Stimulated activated CD8-positive, alpha-beta memory T cell treated with anti-CD3 and anti-CD28 coated beads, Interleukin-4, amount 100 ng/mL, for 1 hour (primary cell): ENCODE measurements at places on chromosomes 6 and 20.

GRCh38 chr6:116929825-116930224 is 52.8 kb downstream of the RFX6 start:
- DNase-seq: no peak

GRCh38 chr6:76418560-76419223 is 346.2 kb upstream of the IMPG1 start:
- DNase-seq: no peak

DNA sequence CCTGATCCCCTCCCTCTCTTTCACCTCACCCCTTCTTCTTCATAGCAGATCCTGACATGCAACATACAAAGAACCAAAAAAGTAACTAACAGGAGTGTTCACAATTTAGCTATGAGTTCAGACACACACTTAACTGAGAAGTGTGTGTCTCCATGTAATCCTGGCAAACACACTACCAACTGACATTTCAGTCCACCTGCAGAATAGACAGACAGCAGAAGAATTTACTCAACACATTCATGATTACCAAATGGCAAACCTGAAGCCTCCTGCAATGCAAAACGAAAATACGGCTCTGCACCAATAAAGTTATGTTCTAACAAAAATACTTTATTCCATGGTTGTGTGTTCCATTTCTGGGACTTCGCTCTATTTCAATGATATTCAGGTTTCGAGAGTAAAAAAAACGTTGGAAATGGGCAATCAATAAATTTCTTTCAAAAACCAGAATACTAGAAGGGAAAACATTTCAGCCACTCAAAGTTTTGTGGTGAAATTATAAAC is 2.6 kb downstream of the BACH2 start:
- no peak for DNase-seq

DNA sequence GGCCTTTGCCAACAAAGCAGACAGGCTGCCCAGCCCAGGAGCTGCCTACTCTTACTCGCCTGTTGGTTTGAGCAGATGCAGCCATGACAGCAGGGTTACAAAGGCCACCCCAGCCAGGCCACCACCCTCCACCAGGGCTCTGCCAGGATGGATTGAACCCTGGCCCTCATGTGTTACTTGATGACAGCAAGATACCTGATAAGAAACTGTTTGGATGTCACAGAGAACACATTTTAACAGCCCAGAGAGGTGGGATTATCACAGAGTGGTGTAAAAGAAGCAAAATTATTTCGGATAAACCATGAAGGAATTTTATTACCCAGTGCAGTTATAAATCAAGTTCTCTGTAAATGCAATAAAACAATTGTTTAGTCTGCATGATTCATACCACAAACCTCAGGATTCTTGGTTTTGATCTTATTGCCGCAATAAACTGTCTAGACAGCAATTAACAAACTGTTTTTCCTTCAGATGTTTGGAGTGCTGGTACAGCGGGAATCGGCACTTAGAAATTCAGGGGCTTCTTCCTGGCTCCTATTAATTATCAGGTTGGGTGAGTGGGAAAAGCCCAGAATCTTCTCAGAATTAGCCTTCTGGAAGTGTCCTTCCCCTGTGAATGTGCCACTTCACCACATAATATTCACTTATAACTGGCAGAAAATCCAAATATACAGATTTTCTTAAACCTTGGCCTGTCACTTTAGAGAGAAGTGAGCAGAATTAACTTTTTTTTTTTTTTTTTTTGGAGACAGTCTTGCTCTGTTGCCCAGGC is 58.0 kb upstream of the SALL4 start:
- DNase-seq: no peak

DNA sequence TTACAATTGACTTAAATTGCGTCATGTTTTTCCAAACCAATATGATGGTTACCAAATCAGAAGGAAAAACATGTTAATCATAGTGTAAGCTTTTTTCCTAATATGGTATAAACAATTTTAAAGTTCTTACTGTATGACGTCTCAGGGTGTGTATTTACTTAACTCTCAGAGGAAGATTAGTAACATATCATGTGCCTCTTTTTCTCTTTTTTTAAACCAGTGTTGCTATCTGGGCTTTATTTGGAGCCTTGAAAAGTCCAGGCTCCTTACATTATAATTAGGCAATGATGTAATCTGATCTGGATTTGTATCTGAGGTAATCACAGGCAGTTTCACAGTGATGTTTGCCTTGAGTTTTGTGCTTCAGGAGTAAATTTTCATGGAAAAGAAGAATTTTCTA is 20.4 kb upstream of the RAB23 start:
- no peak for DNase-seq

GRCh38 chr6:111266276-111266675 is 179.0 kb downstream of the SLC16A10 start:
- no peak for DNase-seq

DNA sequence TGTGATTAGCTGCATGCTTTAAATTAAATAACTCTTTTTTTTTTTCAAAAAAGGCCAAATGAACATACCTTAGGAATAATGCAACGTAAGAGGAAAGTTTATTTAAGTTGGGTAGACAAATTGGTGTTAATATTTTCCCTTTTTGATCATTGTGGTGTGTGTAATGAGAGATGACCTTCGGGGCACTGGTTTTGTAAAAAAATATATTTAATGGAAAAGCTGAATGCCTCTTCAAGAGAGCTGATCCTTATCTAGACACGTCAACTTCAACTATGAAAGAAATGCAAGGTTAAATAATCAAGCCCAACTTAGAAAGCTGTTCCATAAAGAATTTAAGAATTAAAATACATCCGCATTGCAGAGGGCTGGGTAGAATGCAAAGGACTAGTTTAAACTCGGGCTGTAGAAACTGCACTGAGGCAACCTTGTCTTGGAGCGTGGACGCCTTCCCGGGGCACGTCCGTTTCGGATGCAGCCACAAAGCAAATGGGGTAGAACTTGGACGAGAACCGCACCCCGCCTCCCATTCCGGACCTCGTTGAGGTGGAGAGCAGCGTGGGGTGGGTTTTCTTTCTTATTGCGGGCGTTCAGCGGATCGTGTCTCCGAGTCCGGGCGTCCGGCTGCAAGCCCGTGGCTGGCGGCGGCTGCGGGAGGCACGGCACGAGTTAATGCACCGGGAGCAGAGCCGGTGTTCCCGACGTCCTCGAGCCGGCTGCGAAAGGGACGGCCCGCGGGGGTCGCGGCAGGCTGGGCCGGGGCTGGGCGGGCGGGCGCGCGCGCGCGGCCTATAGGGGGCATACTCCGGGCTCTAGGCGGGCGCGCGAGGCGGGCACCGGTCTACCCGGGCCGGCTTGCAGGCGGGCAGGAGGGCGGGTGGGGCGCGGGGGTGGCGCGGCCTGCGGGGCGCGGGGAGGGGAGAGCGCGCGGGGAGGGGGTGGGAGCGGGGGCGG is 1.9 kb downstream of the JARID2 start:
- DNase-seq: peak; percentile 43

DNA sequence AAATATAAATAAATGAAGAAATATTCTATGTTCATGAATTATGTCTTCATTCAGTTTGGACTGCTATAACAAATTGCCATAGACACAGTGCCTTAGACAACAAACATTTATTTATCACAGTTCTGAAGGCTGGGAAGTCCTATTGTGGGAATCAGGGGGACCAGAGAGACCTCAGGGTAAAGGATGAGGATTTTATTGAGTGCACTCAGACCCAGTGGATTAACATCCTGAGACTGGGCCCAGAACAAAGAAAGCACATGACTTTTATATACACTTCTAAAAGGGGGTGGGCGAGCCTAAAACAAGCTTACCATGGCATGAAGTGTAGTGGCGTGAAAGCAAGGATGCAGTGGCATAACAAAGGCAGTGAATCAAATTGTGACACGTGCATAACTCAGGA is 26.9 kb upstream of the CBLN4 start:
- no peak for DNase-seq

DNA sequence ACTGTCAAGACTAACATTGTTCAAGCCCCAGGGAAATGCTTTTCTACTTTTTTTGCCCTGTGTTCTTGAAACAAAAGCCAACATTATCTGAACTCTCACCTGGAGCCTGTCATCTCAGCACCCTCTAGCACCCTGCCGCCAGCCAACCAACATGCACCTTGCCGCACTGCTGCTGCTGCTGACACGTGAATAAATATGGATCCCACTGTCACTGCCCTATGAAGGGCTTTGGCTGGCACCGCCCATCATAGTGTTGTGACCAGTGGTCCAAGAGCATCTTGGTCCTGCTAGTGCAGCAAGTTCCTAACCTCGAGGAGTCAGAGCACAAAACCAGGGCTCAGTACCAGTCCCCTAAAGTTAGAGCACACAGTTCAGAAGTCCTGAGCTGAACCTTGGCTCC is 41.6 kb downstream of the CENPW start:
- no peak for DNase-seq

DNA sequence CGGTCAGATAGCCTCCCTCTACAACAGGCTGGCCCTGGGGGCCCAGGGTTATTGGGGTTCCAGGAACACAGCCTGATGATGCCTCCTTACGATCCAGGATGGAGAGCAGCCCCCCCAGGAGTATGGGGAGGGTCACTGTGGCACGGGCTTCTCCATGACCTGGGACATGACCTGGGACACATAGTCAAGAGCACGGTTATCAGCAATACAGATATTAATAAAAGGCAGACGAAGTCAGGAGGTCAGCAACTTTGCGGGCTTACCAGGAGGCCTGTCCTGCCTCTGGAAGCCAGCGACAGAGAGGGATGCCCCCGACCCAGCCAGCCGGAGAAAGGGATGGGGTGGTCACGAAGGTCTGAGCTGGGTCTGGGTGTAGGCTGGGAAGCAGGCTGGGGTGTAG is 795 bp downstream of the MMP24OS start:
- DNase-seq: no peak

GRCh38 chr6:52594221-52594620 is 17.4 kb upstream of the TRAM2 start:
- DNase-seq: no peak

DNA sequence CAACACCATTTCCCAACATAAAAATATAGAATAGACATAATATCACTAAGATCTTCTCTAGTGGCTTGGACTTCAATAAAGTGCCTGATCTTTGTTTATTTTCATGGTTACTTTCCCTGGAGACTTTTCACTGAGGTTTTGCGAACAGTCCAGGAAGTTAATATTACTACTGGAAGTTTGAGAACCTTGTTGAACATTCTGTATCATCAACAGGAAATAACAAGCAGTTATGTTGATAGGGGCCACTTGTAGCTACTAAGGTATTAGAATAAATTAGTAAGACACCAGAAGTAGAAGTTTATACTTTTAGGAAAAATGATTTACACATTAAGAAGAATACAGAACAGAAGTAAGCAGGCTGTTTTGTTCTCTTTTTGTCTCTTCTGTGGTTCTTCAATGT is 180.2 kb downstream of the TFAP2B start:
- no peak for DNase-seq

DNA sequence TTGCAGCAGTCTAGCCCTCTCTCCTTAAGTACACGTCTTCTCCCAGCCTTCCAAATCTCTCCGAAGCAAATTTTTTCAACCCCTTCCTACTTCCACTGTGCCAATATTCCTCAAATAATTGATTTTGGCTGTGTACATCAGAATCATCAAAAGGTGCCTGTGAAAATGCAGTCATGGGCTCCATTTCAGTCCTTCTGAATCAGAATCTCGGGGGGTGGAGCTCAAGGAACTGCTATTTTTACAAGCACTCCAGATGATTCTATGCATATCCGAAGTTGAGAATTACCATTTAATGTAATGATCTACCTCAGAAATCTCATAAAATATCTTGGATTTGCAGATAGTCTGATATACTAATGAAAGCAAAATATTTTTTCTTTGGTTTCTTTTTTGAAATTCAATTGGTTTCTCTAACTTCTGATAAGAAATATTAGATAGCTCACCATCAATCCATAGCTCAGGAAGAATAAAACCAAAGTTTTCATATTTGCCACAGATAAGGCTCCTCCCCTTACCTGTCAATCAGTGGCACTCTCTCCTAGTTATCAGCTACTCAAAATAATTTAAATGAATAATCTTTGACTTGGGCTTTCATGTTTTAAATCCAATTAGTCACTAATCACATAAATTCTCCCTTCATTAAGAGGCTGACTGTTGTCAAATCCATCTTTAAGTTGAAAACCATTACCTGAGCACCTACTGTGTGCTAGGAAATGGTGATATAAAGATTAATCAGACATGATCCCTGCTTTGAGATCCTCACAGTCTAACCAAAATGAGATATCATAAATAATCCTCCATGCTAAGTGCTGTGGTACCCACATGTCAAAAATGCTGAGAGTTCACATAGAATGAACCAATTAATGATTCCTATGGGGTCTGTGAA is 36.4 kb upstream of the STXBP5 start:
- DNase-seq: no peak

DNA sequence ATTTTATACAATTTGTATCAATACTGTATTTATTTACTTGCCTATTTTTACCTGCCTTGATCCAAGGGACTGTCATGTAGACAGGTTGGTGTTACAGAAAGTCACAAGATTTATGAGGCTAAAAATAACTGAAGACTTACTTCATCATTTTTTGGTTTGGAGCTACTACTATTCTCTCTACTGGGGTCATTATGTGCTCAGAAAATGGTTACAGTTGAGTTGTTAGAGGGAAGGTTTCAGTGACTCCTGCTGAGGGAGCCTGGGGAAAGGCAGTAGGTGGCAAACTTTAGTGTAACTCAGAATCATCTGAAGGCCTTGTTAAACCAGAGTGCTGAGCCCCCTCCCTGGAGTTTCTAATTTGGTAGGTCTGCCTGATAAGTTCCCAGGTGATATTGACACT is 118.8 kb downstream of the TINAG start:
- no peak for DNase-seq

GRCh38 chr6:142929751-142930358 is 15.1 kb downstream of the HIVEP2 start:
- no peak for DNase-seq

GRCh38 chr6:106125925-106126435 is 39.8 kb downstream of the PRDM1 start:
- DNase-seq: no peak

GRCh38 chr6:168368936-168369335 is 49.4 kb upstream of the DACT2 start:
- DNase-seq: no peak

- DNase-seq: no peak
These were observed 15.3 kb upstream of the MMP9 start for GRCh38 chr20:45993197-45993951.

GRCh38 chr20:49813305-49813974 is 812 bp downstream of the SLC9A8 start:
- no peak for DNase-seq

GRCh38 chr6:130453230-130453629 is 87.4 kb downstream of the TMEM200A start:
- DNase-seq: no peak

- no peak for DNase-seq
These were observed 103.5 kb upstream of the TRAF3IP2 start for GRCh38 chr6:111709201-111709600.

- no peak for DNase-seq
These were observed 907.5 kb downstream of the C6orf118 start for GRCh38 chr6:164401871-164402270.

DNA sequence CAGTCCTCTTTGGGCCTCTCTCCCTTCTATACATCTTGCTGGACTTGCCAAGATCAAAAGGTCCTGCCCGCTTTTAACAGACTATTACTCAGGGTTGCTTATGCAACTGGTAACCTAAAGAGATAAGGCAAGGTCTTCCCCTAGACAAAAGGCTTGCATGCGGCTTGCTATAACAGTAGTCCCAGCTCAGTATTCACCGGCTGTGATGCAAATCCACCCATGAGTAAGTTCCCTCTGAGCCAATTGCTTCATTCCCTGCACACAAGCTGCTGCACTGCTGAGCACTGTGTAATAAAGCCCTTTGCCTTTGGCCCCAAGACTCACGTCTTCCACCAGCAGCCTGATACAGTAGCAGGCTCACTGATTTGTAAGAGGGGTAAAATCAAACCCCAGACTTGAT is 363.8 kb downstream of the PRKN start:
- DNase-seq: no peak
